EH (cell line): ENCODE measurements at places on chromosomes 4 and X.

DNA sequence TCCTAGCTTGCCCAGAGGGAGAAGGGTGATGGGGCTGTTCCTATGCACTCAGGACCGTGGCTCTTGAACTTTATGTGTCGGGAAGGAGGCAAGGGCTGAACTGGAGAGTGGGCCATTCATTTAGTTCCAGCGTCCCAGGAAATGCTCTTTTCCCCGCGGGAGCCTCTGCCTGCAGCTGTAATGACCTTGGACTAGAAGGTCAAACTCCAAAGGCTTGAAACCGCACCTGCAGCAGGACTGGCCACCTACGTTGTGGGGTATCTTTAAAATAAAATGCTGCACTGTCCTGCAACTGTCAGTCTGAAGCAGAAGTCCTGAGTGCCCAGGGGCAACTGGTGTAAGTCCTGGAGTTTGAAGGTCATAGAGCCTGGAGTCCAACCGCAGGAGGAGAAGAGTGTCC lies 61.5 kb upstream of the LSM6 start:
- no peak for DNase-seq

GRCh38 chr4:118326585-118326984 lies 26.2 kb downstream of the PRSS12 start:
- DNase-seq: no peak

- DNase-seq: peak; percentile 25
Observed at GRCh38 chr4:83217721-83218522, 66.7 kb downstream of the COQ2 start.

GRCh38 chr4:77174426-77174825 lies 17.4 kb downstream of the CCNG2 start:
- peak; percentile 42 for DNase-seq

DNA sequence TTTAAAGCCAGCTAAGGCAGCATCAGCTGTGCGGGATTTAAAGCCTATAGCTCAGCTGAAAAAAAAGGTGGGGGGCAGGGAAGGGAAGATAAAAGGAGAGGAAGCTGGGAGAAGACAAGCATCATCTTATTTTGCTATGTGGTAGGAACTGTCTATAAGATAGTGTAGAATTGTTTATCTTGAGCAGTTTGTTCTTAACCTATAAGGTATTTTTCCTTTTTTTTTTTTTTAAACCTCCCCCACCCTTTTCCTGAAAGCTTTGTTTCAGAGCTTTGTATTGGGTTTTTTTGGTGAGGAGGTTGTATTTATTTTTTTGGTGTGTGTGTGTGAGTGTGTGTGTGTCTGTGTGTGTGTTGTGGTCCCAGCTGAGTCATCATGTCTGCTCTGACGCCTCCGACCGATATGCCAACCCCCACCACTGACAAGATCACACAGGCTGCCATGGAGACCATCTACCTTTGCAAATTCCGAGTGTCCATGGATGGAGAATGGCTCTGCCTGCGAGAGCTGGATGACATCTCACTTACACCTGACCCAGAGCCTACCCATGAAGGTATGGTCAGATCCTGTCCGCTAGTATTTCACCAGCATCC lies 531 bp downstream of the RUFY3 start:
- peak; percentile 73 for DNase-seq

DNA sequence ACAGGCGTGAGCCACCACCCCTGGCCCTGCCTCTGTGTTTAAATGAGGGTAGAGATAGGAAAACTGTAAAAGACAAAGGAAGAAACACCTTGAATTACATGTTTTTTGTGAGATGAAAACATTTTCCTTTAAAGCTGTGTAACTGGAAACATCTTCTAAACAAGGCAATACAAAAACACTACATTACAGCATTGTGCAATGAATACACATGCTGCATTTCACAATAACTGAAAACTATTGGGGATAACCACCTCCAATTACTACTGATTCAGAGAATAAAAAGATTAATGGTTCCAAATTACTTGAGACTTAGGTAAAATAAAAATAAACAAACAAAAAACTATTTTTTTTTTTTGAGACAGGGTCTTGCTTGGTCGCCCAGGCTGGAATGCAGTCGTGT lies 7.6 kb upstream of the OGT start:
- no peak for DNase-seq

- no peak for DNase-seq
Observed at GRCh38 chr4:1703867-1704266, 8.3 kb downstream of the SLBP start.

DNA sequence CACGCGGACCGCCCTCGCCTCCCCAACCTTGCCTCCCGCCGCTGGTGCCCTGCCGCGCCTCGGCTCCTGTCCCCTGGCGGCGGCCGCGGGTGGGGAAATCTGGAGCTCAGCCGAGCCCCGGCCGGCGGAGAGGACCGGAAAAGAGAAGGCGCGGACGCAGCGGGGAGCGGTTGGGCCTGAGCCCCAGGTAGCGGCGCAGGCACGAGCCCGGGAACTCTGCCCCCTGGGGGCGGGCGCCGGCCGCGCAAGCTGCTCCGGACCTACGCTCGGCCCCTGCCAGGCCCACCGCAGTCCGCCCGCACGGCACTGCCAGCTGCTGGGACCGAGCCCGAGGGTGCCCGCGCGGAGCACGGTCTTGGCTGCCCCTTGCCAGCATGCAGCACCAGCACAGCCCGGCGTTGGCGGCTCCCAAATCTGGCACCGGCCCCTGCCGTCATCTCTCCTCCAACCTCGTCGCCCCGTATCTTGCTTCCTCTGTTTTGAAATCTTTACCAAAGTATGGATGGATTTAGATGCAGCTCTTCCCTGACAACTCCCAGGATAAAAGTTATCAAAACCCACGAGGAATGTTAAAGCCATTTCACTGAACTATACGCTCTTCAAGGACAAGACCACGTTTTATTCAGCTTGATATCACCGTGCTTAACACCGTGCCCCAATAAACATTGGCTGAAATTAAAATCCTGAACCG lies at the start of gene PRSS12:
Gene PRSS12 (minus strand): TSS at position 161 of the 691 bp plus-strand sequence. CDS start 283 bp downstream, outside the sequence.
- DNase-seq: peak; percentile 82

- no peak for DNase-seq
Observed at GRCh38 chr4:181272422-181272821, 970.8 kb upstream of the TENM3 start.

- DNase-seq: peak; percentile 74
Observed at GRCh38 chr4:187668526-187669082, 327.0 kb upstream of the ZFP42 start.

DNA sequence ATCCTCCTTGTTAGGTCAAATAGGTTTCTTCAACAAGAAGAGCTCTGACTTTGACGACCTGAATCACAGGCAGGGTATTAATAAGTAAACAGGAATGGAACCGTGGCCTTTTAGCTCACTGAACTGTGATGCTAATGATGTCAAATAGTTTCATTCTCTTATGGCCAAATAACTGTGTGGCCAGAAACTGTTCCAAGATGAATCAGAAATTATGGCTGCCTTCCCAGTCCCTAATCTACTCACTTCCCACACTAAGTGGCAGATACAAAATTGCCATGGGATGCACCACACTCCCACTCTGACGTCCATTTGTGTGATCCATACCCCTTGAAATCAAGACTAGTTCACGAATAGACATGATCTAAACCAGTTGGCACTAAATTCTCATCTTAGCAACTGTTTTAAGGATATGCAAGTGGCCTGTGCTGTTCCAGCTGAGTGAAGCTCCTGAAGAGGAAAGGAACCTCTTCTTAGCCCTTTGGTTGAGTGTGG lies 455.4 kb downstream of the IL15 start:
- DNase-seq: peak; percentile 99

DNA sequence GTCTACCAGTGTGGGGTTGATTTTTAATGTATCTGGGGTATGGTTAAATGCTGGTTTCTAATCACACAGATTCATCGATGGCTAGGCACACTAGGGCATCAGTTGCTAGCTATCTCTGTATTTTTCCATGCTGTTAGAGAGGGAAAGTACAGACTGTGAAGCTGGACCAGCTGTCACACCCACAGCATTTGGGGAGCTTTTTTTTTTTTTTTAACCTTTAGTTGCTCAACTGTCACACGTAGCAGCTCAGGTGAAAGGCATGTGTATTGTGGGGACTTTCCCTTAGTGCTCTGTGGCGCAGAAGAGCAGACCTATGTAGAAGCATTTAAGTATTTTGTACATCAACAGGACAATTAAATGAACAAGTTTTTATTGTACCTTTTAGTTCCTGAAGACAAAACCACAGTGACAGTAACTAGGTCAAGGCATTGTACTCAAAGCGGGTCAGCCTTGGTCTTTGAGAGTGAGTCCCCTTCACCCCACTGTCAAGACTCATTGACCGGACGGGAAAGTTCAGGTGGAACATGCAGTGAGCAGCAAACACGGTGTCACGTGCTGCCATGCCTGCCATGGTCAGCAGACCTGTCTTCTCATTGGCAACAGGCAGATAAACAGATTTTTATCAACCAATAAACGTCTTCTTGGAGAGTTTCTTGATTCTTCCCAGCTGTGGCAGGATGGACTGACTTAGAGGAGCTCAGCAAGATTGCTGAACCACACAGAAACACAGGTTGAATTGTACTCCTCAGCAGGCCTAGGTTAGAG lies 65.3 kb downstream of the CASP3 start:
- DNase-seq: no peak

DNA sequence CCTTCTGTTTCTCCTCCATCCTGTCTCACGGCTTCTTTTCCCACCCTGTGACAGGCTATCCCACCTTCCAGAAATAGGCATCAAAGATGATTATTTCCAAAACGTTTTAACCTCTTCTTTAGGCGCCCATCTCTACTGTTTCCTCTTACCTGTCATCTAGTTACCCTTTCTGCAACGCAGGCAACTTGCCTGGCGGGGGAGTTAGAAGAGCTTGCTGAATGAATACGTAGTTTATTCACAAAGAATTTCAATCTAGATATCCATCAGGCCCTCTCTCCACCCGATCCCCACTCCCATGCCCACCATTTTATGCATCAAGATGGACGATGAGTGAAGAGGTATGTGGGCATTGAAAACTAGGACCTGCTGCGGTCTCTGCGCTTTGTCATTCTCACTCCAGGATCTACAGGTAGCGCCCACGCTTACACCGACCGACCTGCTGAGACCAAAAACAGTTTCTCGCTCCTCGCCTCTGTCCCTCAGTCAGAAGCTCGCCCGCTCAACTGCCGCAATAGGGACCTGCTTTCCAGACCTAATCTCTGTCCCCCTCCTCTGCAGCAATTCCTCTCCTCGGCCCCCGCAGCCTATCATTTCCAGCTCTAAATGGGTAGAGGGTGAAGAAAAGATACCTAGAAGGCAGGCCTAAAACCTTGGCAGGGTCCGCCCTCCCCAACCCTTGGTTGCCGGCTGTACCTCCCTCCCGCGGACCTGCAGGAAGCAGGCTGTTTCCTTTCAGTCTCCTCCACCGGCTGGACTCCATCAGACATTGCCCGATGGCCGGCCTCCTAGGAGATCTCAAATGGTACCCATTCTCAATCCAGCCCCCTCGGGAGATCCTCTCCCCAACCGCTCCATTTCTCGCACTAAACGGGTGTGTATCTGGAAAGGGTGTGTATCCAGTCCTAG lies 624 bp downstream of the BEX5 start:
- DNase-seq: no peak

- no peak for DNase-seq
Observed at GRCh38 chrX:94492541-94492940, 818.5 kb downstream of the FAM133A start.

DNA sequence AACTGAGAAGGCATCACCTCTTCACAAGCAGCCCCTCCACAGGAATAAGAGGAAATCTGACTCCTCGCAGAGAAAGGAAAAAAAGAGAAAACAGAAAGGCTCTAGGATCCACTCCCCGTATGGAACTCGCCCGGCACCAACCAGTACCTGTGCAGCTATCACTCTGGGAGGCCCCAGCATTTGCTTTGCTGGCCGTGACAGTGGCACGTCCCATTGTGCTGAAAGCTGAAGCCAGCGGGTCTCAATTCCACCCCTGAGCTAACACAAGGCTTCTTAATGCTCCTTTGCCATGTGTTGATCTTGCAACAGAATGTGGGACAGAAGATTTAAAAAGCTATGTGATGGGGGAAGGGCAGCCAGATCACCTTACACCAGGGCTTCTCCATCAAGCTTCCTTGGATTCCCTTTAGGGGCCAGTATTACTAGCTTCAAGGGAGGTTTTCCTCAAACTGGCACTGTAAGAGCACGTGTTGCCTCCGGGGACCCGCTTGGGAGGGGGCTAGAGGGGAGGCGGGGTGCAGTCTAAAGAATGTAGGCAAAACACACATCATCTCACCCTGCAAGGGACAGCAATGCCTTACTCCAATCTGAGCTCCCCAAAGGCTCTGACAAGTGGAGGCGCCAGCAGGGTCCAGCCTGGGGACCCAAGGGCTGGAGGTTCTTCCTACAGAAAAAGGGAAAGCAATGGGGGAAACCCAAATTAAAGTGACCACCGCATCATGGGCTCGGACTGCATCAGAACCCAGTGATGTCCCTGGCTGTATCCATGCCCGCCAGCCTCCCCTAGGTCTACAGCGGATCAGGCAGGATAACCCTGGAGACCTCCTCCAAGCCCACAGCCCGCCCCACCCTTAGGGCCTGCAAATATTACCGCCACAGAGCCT lies 1.2 kb downstream of the USP46 start:
- peak; percentile 58 for DNase-seq

DNA sequence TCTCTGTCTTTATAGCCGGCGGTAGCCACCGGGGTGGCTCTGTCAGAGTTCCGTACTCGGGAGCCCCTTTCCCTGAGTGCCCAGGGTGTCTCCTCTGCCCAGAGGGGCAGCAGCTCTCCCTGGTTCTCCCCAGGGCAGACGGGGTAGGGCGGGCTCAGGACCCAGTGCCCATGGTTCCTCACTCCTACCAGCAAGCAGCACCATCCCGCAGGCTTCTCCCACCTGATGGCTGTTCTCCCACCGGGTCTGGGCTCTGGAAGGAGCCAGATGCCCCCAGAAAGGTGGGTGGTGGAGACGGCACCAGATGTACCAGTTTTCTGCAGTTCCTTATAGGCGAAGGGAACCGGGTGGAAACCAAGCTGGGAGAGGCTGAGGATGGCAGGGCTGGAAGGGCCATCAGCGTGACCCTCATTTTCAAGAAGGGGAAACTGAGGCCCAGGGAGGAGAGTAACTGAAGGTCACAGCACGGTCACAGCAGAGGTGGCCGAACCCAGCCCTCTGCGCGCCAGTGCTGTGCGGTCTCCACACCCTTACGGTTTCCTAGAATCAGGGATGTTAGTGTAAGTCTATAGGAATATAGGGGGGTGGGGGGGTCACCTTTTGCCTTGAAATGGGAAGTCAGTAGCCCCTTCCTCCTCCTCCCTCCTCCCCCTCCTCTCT lies 198.7 kb downstream of the AFAP1 start:
- DNase-seq: no peak

GRCh38 chrX:17563076-17563475 lies 174.2 kb upstream of the SCML1 start:
- no peak for DNase-seq

DNA sequence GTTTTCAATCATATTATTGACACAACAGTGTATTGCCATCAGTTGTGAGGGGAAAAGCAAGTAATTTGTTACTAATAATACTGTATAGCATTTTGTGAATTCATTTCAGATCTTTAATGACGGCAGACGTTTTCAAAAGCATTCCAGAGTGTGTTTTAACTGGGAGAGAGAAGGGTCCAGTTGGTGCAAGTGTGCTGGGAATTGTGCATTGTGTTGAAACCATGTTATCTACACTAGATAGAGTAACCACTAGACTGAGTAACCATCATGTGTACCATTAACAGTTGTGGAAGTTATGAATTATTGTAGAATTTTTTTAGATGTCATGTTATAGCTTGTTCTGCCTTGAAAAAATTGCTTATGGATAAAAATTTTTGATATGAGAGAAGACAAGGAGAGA lies 104.5 kb upstream of the VEGFC start:
- no peak for DNase-seq
